ENCODE measurements at places on chromosomes 6 and 20. TPM values are rescaled to one million over a fixed set of nuclear protein-coding genes. Genes with fewer than 3 reads are reported as not detected.

The VSX1 gene
- total RNA-seq = not detected

The SFTA2 gene
- total RNA-seq = not detected

The FNDC11 gene
- 0.78 TPM for total RNA-seq

The SLC26A8 gene
- total RNA-seq = not detected

The TMEM63B gene
- 57.8 TPM for total RNA-seq

The BEND6 gene
- total RNA-seq = 1.8 TPM

The LTA gene
- not detected for total RNA-seq

The LY6G5B gene
- 4.3 TPM for total RNA-seq

Measured in foreskin keratinocyte (primary cell).